CMK (cell line): ENCODE measurements at places on chromosomes 4 and X.
A peak's percentile ranks its signal among the peaks of the same experiment; 100 is the strongest.

DNA sequence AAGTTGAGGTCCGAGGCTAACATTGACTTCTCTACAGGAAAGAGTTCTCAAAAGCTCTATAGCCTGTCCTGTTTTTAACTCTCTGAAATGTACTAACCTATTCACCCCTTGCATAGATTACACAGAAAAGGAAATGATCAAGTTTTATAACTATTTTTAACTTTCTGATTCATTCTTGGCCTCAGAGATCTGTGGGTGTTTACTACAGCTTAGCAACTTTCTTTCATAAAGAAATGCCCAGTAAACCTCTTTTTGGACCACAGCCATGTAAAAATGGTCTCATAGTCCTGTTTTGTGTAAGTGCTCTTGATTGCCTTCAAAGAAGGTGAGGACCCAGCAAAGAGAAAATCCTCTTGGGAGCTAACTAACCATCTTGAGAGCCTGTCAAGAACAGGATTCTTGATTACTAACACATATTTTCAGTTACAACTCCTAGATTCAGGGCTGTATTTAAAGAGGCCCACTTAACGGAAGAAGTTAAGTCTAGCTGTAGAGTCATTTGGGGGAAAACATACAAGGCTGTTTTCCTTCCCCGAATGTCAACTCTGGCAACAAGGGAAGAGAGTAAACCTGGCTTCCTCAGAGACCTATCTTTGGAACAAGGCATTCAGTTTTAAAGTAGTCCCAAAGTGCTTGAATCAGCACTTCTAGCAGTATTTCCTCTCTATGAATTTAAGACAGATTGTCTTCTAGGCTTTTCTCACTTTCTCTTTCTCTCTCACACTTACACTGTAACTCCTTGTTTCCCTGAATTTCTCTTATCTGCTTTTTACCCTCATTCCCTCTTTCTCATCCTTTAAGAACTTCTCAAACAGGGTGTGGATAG lies 78.2 kb downstream of the IL21 start:
- no peak for DNase-seq

DNA sequence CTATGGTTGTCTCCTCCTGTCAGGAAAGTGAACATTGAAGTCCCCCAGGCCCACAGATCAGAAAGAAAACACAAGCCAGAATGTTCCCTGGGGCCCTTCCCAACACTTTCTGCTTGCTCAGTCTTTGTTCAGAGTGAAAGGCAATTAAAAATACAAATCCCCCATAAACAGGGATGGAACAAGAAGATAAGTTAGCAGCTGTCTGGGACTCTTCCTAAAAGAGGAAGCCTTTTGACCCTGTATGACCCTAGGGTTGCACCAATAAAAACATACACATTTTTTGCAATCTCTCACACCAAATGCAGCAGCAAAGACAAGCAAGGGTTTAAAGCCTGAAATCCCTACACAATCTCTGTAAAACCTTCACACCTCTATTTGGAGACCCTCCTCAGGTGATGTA lies 22.6 kb downstream of the IRF2 start:
- peak; percentile 49 for DNase-seq

GRCh38 chrX:13433298-13433605 lies 113.4 kb upstream of the ATXN3L start:
- DNase-seq = no peak

DNA sequence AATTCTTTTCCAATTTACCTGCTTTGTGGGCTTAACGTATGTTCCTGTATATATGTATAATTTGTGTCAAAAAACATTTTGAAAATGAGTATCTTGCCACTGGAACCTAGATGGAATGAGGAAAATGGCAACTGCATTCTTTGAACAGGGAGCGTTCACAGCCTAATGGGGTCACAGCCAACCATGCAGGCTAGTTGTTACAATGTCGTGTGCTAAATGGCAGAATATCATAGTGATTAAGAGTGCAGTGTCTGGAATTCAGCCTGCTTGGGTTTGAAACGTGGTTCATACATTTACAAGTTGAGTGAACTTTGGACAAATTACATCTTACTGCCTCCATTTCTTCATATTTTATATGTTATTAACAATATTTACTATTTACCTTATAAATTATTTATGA lies 70.8 kb downstream of the PCDH7 start:
- no peak for DNase-seq
